ENCODE measurements at places on chromosomes 3 and 15.

- DNase-seq = no peak
Observed at GRCh38 chr3:77707281-77707680, 667.4 kb downstream of the ROBO2 start.

DNA sequence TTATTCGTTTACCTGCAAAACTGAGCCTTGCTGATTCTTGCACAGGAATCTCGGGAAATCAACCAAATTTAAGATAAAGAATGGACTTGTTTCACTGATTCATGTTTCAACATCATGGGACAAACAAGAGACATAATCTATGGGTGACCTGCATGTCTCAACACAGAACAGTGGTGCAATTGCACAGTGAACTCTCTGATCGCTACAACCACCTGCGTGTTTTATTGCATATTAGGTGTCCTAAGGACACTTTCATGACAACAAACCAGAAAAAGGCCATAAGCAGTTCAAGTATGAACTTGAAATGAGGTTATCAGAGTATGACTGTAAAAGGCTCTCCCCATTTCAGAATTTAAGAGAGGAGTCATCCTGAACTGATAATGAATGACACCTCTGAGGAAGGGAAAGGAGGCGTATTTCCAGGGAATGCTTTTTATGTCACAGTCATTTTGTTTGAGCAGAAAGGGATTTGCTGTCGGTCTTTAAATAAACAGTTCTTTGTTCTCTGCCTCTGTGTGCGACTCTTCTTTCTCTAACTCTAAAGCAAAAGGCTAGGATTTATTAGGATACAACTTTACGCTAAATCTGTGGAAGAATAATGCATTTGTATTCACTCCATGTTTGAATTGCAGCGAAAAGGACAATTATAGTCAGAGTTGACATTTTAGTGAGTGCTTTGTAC is 167.2 kb downstream of the RBMS3 start:
- DNase-seq = no peak

GRCh38 chr3:178406206-178406605 is 130.0 kb upstream of the KCNMB2 start:
- no peak for DNase-seq

DNA sequence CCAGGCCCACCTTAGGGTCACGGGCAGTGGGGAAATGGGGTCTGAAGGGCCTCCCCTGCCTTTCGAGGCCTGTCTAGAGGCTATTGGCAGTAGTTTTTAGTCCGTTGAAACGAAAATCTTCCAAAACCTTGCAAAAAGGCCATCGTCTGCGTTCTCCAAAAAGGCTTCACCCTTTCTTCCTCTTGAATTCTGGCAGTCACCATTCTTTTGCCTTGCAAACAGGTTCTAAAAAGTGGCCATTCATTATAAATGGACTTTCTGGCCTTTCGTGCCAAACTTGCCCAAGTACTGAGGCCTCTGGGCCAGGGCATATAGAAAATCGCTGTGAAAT is 367 bp upstream of the TARS3 start:
- DNase-seq = no peak

DNA sequence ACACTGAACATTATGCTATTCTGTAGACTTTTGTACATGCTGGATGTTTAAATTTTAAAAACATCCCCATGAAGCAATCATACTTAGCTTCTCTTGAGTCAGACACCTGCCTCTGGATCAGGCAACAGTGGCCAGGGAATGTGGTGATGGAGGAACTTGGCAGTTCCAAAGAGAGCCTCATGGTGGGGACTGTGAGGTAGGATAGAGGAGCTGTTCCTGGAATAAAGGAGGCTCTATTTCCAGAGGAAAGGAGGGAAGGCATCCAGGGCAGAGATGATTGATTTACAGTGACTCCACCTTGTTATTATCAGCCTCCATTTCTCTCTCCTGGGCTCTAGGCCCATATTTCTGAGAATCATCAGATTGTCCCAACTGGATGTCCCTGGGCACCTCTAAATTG is 35.0 kb upstream of the ABHD17C start:
- no peak for DNase-seq

- DNase-seq = no peak
Observed at GRCh38 chr15:93837450-93837849, 393.9 kb upstream of the MCTP2 start.

GRCh38 chr3:77096966-77097890 is 57.3 kb downstream of the ROBO2 start:
- no peak for DNase-seq

GRCh38 chr3:171198781-171199472 is 172.4 kb upstream of the SLC2A2 start:
- no peak for DNase-seq

DNA sequence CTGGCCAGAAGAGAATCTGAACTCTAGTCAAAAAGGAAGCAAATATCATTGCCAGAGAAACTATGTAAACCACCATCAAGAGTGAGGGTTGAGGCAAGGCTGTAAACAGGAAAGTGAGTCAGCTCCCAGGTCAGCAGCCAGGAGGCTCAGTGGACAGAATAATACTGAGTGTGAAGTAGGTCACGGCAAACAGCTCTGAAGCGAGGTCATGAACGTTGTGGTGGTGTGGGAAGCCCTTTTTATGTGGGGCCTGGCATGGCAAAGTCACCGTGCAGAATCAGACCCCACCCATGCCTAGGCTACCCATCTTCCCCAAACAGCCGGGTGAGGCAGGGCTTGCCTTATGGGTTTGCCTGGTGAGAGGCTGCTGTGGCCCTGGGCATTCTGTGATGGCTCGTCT is 43.9 kb downstream of the THBS1 start:
- peak; percentile 58 for DNase-seq

DNA sequence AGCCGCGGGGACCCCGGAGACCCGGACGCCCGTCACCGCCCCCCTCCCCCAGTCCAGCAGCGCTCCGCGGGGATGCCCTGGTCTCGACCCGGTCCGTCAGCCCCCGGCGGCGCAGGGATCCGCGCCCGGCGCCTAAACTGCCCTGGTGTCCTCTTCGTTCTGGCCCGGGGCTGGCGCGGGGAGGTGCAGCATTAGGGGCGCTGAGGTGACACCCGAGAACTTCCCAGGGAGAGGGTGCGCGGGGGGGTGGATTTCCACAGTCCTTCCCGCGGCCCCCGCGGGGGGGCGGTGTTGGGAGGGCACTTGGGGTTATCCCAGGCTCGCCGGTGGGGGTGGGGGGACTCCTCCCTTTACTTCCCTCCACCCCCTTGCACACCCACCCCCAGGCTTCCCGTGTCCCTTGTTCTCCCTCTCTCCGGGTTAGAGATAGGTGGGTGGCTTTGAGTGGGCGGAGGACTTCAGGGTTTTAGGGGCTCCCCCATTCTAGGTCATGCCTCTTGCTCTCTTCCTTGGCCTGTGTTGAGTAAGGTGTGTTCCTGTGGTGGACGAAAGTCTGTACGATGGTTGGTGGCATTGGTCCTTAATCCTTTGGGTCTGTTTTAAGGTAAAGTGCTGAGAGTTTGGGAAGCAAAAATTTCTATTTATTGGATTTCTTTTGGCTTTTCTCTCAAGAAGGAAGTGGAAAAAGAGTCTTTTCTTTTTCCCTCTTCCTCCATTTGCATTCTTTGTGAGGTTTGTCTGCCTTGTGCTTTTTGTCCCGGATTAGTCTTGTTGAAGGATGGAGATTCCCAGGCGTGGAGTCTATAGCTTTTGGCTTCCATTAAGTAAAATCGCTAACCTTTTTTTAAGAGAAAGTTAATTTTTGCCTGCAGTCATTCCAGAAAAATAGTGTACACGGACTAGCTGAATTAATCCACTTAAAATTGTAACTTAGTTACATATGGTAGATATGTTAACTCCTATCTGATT is 811 bp downstream of the SKIL start:
- peak; percentile 75 for DNase-seq

DNA sequence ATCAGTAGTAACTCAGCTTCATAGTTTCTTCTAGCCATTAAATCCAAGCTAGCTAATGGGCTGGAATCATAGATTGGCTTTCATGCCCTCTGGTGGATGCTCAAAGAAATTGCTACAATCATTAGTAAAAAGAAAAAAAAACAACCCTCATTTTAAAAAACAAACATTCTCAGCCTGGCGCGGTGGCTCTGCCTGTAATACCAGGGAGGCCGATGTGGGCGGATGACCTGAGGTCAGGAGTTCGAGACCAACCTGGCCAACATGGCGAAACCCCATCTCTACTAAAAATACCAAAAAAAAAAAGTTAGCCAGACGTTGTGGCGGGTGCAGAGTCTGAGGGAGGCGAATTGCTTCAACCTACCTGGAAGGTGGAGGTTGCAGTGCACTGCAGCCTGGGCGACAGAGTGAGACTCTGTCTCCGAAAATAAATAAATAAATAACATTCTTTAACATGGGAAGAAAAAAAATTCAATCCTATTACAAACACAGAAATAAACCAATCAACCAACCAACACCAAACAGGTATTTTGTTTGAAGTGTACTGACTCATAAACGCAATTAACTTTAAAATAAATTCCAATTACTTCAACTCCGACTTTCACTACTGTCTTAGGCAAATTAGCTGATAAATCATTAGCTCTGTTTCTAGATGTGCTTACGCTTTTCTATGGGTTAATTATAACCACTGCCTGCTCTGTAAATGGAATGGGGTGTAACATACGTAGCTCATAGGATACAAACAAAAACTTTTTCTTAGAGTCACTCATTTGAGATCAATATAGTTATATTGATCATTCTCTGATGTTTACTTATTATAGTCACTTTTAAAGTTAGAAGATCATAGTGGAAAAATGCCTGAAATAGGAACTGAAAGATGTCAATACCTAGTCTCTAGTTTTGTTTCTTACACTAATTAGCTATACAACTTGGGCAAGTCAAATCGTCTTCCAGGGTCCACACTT is 24.9 kb downstream of the TMEM207 start:
- DNase-seq = no peak

DNA sequence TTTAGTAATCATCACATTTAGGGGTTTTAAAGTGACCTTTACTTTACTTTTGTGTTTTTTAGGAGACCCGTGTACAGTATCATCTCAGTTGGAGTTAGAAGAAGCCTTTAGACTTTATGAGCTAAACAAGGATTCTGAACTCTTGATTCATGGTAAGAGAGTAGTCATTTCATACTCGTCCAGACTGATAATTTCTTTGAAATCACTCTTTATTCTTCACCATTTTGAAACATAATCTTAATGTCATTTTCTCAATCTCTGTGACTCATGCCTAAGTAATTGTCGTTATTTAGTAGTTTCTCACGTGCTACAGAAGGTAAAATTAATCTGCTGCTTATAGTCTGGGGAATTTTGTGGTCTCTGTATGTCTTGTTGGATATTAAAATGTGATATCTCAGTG is 37.7 kb downstream of the PRKCI start:
- no peak for DNase-seq

DNA sequence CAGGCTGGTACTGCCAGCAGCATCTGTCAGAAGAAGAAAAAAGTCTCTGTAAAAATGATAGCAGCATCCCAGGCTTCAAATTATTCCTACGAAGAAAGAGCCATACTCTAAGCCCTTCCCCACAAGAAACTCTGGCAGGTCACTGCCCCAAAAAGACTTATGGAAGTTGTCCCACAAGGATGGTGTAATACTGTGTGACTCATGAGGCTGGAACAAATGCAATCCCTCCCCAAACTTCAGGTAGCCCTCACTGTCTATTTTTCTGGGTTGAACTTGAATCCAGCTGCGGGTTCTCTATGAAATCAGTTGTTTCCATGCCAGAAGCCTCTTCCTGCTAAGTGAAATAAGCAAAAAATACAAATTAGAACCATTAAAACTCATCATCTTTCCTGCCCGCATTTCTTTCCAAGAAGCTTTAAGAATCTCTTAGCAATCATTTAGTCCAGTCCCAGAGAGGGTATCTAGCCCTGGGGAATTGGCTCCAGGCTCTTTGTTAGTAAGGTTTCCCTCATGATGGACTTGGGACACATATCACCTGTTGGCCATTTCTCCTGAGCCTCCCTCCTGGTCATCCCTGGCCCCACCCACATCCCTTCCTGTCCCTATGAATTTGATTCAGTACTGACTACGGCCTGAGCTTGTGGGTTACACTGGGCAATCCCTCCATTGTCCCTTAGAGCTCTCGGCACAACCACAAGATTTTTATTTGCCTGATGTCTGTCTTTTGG is 51.7 kb downstream of the FAM174B start:
- no peak for DNase-seq

- no peak for DNase-seq
Observed at GRCh38 chr3:169966951-169967915, 626 bp downstream of the SEC62 start.

DNA sequence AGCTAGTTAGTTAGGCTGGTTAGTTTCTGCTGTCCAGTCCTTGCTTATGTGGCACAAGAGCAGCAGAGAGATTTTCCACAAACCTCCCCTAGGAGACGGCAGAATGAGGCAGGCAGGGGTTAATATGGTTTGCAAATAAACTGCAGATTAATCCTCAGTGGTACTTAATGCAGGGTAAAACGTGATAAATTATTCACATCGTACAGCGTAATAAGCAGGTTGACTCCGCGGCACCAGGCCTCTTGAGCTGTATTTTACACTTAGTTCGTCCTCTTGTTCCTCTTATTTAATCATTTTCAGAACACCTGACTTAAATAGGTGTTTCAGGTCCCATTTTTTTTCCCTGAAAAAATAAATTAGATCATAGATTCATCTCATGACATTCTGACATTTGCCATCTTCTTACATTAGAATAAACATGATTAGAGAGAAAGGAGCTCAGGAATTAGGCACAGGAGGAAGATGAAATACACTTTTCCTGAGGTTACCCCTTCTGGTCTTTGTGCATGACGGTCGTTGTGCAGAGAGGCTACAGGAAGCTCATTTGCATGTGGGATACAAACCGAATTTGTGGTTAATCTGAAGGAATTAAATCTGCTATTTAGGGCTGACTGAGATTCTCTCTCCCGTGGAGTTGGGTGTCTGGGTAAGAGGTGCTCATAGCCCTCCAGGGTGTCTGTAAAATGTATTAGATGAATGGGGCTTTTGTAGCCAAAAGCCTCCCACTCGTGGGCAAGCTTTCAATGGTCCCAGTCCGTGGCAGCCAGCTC is 27.1 kb upstream of the VPS8 start:
- no peak for DNase-seq

DNA sequence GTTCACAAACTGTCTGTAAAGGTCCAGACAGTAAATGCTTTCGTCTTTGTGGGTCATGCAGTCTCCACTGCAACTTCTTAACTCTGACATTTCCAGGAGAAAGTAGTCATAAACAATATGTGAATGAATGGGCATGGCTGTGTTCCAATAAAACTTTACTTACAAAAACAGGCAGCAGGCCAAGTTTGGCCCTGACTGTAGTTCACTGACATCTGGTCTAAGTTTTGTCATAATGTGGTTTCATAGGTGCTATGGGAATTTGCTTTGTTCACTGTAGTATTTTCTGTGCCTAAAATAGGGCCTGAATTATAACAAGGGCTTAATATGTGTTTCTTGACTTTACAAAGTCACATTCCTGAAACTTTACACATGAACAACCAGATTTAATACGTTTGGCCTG is 186.0 kb upstream of the KBTBD8 start:
- no peak for DNase-seq

All from stimulated activated CD8-positive, alpha-beta memory T cell treated with anti-CD3 and anti-CD28 coated beads, Interleukin-4, amount 100 ng/mL, for 4 hours (primary cell).